ENCODE measurements at places on chromosomes 1 and 21.

DNA sequence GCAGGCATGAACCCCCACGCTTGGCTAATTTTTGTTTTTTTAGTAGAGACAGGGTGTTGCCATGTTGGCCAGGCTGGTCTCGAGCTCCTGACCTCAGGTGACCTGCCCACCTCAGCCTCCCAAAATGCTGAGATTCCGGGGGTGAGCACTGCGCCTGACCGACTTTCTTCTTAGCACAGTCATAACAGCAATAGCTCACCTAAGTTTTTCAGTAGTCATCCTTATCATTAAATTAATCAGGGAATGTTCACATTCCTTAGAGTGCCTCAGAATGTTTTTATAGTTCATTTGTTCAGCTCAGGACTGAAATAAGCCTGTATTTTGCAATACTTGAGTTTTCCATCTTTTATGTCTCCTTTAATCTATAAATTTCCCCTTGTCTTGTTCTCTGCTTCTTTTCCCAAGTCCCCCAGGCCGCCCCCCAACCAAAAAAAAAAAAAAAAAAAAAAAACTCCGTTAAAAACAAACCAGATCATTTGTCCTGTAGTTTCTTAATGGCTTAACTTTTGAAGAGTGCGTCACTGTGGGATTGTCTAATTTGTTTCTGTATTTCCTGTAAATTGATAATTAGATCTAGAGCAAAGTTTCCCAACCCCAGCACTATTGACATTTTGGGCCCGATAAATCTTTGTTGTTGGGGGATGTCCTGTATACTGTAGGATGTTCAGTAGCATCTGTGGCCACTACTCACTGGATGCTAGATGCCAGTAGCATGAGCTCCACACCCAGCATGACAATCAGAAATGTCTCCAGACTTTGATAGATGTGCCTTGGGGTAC lies 120.7 kb downstream of the ITSN1 start:
- no peak for DNase-seq

GRCh38 chr1:229305392-229305791 lies 34.5 kb downstream of the RAB4A start:
- DNase-seq, result no peak

DNA sequence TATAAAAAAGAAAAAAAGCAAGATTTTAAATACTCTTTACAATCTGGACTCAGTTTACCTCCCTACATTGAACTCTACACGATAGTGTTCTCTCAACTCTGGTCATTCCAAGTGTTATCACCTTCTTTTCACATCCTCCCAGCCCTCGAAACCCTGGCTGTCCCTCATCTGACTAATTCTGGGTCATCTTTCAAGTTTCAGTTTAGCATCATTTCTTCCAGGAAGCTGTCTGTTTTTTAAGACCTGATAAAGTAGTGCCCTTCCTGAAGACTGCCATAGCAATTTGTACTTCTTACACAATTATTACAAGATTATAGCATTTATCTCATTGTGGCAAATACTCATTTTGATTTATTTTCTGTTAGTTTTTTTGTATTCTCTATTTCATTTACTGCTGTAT lies 1.2 kb downstream of the ALG14 start:
- DNase-seq, result no peak

GRCh38 chr21:34362136-34362444 lies 1.7 kb upstream of the KCNE2 start:
- DNase-seq, result no peak

- DNase-seq, result no peak
These were observed 2.1 kb downstream of the RORC start for GRCh38 chr1:151829352-151830046.
